Urinary bladder (tissue), 4 donors: ENCODE measurements at places on chromosomes 11 and 22. TPM values are rescaled to one million over a fixed set of nuclear protein-coding genes. Genes with fewer than 3 reads are reported as not detected.

SRPRA gene
- total RNA-seq: 35.1 TPM

NOL12 gene
- 8.7 TPM for total RNA-seq

SLC16A8 gene
- 0.16 TPM for total RNA-seq

ENTHD1 gene
- not detected for total RNA-seq

DEFB131B gene
- not detected for total RNA-seq
